A549 treated with CORT108297 at 1 μM for 4 hours (cell line): ENCODE measurements at places on chromosomes 11 and 22. TPM values are rescaled to one million over a fixed set of nuclear protein-coding genes. Genes with fewer than 3 reads are reported as not detected.

SPI1 gene
- total RNA-seq, result 0.10 to 0.16 TPM in 2 of 5 replicates, not detected in the others

MYEOV gene
- total RNA-seq, result 98.5 to 119 TPM (median 112 TPM) in 5 replicates

AIFM3 gene
- total RNA-seq, result 2.1 to 4.6 TPM (median 4.3 TPM) in 5 replicates

SLC25A45 gene
- total RNA-seq, result 11.0 to 13.3 TPM (median 13.1 TPM) in 5 replicates

LRRC4C gene
- total RNA-seq, result not detected in 5 replicates

SHISA8 gene
- total RNA-seq, result 0.16 to 0.33 TPM (median 0.18 TPM) in 4 of 5 replicates, not detected in the other

SCN3B gene
- 0.09 to 0.22 TPM (median 0.16 TPM) in 5 replicates for total RNA-seq

LRRC55 gene
- 0.02 TPM in 1 of 5 replicates, not detected in the others for total RNA-seq

FGF3 gene
- not detected in 5 replicates for total RNA-seq

KCNJ11 gene
- 0.30 to 0.60 TPM (median 0.45 TPM) in 5 replicates for total RNA-seq

SELENOO gene
- 11.5 to 21.2 TPM (median 20.3 TPM) in 5 replicates for total RNA-seq

JAM3 gene
- total RNA-seq, result 3.8 to 4.5 TPM (median 4.4 TPM) in 5 replicates

C11orf86 gene
- total RNA-seq, result 38.8 to 74.1 TPM (median 60.3 TPM) in 5 replicates

KRTAP5-9 gene
- total RNA-seq, result 0.10 TPM in 1 of 5 replicates, not detected in the others

NELL1 gene
- total RNA-seq, result not detected in 5 replicates

DBX1 gene
- total RNA-seq, result not detected in 5 replicates

TBX1 gene
- 3.0 to 5.2 TPM (median 5.0 TPM) in 5 replicates for total RNA-seq

SLCO2B1 gene
- total RNA-seq, result 2.9 to 5.1 TPM (median 4.2 TPM) in 5 replicates

PKNOX2 gene
- 0.02 TPM in 1 of 5 replicates, not detected in the others for total RNA-seq

PANX3 gene
- total RNA-seq, result not detected in 5 replicates

OR8I2 gene
- total RNA-seq, result not detected in 5 replicates

OR52I1 gene
- not detected in 5 replicates for total RNA-seq
